RPMI7951 (cell line): ENCODE measurements at places on chromosomes 4 and X. TPM values are rescaled to one million over a fixed set of nuclear protein-coding genes. Genes with fewer than 3 reads are reported as not detected.

The CCDC120 gene
- total RNA-seq, result 0.72 and 1.1 TPM in 2 replicates

The CLGN gene
- 1.3 TPM in 1 of 2 replicates, not detected in the other for total RNA-seq

The VEGFD gene
- total RNA-seq, result 0.12 and 0.39 TPM in 2 replicates

The TRIM75 gene
- total RNA-seq, result not detected in 2 replicates

The EDNRA gene
- total RNA-seq, result 0.36 and 0.39 TPM in 2 replicates

The MAGEB18 gene
- total RNA-seq, result not detected in 2 replicates

The IL15 gene
- 4.4 and 4.7 TPM in 2 replicates for total RNA-seq

The XKRX gene
- total RNA-seq, result 0.10 and 0.12 TPM in 2 replicates

DNA sequence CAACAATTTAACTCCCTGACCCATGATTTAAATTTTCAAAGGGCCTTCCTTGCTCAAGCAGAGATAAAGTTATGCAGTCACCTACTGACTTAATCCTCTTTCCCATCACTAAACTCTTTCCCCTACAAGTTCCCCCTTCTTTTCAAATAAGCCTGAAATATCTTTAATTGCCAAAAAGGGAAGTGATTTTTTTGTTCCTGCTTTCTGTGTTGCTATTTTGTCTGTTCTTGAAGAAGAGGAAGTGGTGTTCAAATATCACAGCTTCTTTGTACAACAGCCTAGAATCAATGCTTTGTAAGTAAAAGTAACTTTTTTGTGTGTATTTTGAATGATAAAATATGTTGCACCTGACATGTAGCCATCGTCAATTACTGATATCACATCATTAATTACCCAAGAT lies 595.9 kb downstream of the CENPC start:
- DNase-seq, result no peak

GRCh38 chr4:2786152-2786671 lies 6.7 kb upstream of the SH3BP2 start:
- DNase-seq, result no peak

GRCh38 chrX:44428989-44429627 lies 85.6 kb upstream of the EFHC2 start:
- DNase-seq, result no peak

- peak; percentile 21 for DNase-seq
Observed at GRCh38 chrX:72395237-72395636, 89.5 kb upstream of the CITED1 start.

GRCh38 chr4:74013264-74013663 lies 14.8 kb upstream of the CXCL5 start:
- DNase-seq, result no peak

DNA sequence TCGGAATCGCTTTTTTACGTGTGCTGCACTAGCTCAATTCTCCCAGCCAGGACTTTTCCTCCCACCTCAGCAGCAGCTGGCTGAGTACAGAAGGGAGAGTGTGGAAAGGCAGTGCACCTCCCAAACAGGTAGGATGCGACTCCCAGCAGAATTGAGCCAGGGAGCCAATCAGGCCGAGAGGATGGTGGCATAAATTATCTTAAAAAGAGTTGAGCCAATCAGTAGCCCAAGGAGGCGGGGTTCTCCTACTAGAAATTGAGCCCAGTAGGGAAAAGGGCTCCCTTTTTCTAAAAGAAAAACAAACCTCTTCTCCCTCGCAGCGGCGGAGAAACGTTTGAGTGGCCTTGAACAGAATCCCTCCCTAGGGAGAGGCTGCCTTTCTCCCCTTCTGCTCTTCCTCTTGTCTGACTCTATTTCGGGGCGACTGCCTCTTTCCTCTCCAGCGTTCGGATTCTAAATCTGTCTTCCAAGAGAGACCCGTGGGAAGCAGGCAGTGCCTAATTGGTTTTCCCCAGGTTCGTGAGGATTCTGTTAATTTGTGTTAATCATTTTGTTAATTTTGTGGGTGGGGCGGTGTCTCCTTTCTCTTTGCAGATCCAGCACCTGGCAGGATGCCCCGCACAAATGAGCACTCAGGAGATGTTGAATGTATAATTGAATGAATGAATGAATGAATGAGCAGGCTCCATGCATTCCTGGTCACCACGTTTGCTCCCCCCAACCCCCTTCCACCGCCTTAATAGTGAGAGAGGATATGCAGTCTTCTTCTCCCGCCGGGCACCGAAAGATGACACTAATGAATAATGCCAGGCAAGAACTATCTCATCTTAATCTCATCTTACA lies at the start of gene GABRG1:
Gene GABRG1 (minus strand): TSS at position 142 of the 843 bp plus-strand sequence. CDS start 141 bp downstream, at position 1.
- no peak for DNase-seq

DNA sequence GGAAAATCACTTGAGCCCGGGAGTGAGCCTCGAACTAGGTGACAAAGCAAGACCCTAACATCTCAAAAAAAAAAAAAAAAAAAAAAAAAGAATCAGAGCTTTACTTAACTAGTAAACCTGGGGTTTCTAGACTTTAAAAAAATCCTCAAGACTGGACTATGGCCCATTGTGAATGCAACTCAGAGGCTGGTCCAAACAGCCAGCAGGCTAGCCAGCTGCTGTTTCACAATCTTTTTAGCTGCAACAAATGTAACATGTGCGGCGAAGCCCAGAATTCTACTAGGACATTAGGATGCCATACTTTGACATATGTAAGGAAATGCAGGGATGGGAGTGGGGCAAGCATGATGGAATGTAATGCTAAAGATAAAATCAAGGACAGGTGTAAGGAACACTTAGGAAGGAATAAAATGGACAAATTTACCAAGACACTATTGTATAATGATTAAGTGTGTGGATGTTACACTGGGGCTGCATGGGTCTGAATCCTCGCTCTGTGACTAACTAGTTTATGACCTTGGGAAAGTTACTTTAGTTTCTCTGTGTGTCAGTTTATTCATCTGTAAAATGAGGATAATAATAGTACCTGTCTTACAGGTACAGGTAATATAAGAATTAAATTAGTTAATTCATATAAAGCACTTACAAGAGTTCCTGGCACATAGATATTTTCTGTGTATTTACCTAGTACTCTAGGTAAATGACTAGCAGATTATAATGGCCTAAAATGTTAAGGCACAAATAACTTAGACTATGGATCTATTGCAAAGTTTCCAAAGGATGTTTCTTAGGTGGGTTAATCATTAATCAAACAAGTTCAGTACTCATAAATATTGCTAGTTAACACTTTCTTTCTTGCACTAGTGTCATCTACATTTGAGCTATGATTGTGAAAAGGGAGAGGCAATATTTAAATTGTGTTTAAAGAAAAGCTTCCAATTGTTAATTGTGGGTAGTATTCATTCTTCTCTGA lies 49.5 kb downstream of the HELQ start:
- no peak for DNase-seq

DNA sequence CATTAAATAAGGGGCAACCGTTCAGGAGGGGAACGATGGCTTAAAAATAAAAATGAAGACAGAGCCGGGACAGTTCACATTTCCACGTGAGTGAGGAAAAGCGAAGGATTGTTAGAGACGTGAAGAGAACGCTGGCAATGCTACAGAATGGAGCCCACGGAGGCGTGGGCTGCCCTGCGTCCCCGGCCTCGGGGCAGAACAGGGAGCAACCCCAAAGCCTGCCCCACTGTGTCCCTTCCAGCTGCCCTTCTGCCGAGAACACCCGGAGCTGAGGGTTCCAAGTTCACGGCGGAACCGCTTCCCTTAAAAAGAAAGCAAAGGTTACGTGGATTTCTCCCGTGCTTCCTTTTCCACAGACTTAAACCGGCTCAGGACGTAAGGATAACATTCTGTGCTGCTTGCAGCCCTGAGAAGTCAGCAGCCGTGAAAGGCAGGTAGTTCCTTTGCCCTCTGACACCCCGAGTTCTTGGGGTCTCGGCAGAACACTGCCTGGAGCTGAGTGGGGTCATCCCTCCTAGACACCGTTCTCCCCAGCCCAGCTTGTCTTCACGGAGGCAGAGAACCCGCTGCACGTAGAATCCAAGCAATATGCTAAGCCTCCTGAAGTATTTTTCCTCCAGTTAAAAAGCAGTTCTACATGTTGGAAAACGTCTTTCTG lies 14.2 kb downstream of the DHRSX start:
- DNase-seq, result no peak

- peak; percentile 50 for DNase-seq
Observed at GRCh38 chr4:186829740-186830449, 106.2 kb upstream of the FAT1 start.

GRCh38 chrX:150159537-150159936 lies 203.6 kb upstream of the MAMLD1 start:
- no peak for DNase-seq

- no peak for DNase-seq
Observed at GRCh38 chr4:127634181-127634580, 1.4 kb downstream of the INTU start.

- no peak for DNase-seq
Observed at GRCh38 chr4:13910556-13910955, 283.0 kb upstream of the BOD1L1 start.

- DNase-seq, result no peak
Observed at GRCh38 chr4:120065974-120066516, 603 bp downstream of the MAD2L1 start.

DNA sequence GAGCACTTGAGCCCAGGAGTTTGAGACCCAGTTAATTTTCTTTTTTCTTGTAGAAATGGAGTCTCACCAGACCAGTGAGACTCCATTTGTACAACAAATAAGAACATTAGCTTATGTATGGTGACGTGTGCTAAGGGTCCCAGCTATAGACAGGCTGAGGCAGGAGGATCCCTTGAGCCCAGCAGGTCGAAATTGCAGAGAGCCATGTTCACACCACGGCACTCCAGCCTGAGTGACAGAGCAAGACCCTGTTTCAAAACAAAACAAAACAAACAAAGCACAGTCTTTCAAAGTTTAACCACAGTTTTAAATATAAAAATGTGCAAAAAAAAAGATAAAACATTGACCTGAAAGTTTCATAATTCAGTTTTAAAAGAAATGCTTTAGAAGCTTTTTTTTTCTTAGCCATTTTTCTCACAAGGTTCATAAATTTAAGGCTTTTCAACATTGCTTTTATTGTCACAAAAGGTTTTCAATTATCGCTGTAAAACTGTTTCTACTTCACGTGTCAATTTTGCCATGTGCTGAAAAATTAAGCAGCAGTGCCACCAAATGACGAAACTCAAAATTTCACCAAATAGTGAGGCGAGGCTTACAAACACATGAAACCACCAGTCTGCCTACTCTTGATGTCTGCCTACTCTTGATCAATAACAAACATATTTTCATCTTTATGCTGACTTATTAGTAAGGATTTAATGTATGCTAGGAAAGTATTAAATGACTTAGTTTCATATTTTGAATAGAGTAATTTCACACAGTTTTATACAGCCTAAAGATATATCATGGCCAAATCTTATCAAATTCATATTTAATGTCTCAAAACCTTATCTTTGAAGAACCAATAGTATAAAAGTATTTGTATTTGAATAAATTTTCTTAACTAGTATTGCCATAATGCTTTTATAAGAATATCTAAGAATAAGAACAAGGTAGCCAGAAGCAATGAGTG lies 126.3 kb downstream of the NEK1 start:
- DNase-seq, result peak; percentile 52

DNA sequence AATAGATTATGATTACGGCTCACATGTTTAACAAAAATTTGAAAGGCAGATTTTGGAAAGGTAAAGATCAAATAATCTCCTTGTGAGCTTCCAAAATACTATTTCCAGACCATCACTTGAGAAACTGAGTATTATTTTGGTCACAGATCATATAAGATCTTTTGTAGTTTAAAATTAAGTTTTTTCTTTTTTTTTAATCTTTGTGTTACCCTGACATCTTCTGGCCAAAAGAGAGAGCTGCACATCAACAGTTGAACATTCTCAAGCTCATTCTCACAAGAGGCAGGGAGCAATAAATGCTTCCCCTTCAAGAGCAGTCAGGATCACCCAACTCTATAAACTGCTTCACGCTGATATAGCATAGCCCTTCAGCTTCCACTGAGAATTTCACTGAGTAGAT lies 15.9 kb downstream of the TMEM192 start:
- peak; percentile 21 for DNase-seq

- DNase-seq, result peak; percentile 30
Observed at GRCh38 chr4:55947254-55947882, 1.4 kb upstream of the CEP135 start.

DNA sequence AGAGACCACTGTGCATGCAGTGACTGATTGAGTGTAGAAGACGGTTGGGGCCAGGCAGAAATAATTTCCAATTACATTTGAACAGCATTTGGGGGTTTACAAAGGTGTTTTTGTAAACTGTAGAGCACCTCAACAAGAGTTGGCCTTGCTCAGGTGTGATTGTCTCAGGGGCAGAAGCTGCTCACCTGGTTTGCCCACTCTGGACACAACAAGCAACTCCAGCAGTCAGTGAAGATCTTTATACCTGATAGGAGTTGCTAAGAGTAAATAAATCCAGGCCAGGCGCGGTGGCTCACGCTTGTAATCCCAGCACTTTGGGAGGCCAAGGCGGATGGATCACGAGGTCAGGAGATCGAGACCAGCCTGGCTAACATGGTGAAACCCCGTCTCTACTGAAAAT lies 221.3 kb downstream of the RAB28 start:
- DNase-seq, result no peak

- DNase-seq, result no peak
Observed at GRCh38 chrX:150361777-150362351, 1.3 kb upstream of the MAMLD1 start.

GRCh38 chr4:76872556-76872955 lies 25.4 kb downstream of the SOWAHB start:
- no peak for DNase-seq

DNA sequence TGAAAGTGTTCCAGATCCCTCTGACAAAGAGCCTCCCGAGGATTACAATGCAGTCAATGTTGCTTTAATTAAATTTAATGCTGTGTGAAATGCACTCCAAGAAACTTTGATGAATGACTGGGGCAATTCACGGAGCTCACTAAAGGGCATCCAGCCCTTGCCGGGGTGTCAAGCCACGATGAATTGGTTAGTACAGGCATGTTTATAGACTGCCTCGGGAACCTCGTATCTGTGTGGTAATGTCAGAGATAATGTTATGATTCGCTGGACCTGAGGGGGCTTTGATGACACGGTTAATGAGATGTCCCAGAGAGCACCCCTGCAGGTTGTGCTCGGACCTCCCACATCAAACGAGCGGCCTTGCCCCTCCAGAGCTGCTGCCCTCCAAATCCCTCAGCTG lies 428.8 kb downstream of the NKX6-1 start:
- DNase-seq, result no peak

DNA sequence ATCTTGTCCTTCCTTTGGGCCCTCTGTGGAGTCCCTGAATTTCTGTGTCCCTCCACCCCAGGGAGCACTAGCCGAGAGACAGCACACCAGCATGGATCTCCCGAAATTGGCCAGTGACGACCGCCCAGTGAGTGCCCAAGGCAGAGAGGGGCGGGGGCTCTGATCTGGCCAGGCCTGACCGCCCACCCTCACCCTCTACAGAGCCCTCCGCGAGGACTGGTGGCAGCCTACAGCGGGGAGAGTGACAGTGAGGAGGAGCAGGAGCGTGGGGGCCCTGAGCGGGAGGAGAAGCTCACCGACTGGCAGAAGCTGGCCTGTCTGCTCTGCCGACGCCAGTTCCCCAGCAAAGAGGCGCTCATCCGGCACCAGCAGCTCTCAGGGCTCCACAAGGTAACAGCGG lies 8.4 kb upstream of the UBA1 start:
- no peak for DNase-seq

- peak; percentile 74 for DNase-seq
Observed at GRCh38 chr4:140092094-140092851, 61.7 kb downstream of the MAML3 start.

DNA sequence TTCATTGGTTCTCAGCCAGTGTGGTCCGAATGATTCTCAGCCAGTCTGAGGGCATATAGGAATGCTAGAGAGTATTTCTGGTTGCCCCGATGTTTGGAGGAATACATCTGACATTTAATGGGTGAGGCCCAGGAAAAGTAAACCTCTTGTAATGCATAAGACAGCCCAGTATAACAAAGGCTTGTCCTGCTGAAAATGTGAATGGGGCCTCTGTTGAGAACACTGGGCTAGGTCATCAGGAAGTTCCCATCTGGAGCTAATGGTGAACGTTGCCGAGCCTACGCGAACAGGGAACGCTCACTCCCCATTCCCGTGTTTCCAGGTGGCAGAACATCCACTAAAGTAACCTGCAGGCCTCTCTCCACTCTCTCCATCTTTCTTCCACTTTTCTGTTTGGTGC lies 132.0 kb upstream of the CLNK start:
- no peak for DNase-seq
